ENCODE measurements at places on chromosomes 5 and 9.
A peak's percentile ranks its signal among the peaks of the same experiment; 100 is the strongest.

DNA sequence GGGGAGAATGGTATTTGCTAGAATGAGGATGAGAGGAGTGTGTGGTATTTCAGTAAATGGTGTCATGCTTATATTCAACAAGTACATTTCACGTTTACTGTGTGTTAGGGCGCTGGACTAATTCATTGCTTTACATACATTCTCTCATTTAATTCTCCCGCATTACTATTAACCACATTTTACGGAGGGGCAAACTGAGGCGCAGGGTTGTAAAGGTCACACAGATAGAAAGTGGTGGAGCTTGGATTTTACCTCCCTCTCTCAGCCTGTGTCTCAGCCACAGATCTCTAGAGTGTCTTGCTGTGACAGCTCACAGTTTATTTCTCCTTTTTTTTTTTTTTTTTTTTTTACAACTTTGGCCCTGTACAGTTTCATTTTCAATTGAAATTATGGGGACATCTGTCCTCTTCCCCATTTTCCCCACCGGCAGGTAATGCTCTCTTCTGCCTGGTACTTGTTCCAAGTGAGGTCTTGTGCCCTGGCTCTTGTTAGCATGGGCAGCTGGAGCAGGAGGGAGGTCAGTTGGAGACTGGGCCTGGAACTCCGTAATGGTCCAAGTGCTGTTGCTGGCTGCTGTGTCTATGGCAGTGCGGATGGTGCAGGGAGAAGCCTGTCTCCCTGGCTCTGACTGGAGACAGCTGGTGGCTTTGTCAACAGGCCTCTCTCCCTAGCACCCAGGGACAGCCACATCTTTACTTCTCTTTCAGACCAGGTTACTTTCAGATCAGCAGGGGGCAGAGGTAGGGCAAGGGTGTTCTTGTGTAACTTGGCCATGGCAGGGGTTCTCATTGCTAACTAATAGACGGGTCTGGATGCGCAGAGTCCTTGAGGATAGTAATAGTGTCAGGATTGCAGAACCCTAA, 20.5 kb upstream of the NDST1 start:
- DNase-seq = no peak

- no peak for DNase-seq
Measured at GRCh38 chr9:136902259-136902821, 16.0 kb downstream of the TRAF2 start.

GRCh38 chr5:2192496-2192895, 309.8 kb upstream of the IRX4 start:
- no peak for DNase-seq

DNA sequence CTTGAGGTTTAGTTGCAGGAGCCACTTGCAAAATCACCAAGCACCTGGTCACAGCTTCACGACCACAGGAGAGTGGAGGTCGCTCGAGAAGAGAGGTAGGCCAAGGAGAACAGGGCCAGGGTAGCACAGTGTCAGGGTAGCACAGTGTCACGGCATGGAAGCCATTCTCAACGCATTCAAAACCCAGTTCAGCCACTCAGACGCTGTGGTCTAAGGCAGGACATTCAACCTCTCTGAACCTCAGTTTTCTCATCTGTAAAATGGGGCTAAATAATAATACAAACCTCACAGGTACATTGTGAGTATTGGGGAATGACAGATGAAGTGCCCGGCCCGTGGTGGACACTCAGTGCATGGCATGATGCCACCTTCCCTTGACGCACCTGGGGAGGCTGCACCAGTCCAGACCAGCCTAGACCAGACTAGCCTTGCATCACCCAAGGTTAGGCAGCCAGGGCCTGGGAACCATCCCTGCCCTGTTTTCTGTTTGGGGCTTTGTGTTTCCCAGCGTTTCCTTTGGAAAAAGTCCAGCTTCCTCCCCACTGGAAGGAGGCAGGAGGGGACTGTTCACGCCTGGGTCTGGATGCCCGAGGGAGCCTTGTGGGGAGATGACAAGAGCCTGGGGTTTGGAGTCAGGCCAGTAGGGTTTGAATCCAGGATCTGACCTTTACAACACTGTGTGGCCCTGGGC, 7.8 kb upstream of the LMX1B start:
- DNase-seq = no peak

GRCh38 chr5:160152901-160153300, 33.7 kb upstream of the PWWP2A start:
- DNase-seq = no peak

- no peak for DNase-seq
Measured at GRCh38 chr5:181261320-181262049, 542 bp upstream of the TRIM52 start.

GRCh38 chr9:114787781-114788498, 17.9 kb downstream of the TNFSF15 start:
- no peak for DNase-seq

DNA sequence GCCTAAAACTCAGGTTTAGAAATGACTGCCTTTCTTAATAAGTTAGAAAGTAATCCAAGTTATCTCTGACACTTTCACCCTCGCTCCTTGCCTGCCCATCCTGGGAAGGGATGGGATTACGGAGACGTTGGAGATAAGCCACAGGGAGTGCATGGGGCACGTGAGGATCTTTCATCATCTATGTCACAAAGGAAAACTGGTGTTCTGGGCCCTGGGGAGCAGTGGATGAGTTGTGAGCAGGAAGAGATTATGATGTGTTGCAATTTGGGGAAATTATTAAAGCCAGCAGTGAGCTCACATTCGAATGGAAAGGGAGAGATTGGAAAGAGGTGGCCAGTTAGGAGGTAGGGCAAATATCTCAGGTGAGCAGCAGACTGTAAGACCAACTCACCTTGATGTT, 12.8 kb downstream of the AFAP1L1 start:
- no peak for DNase-seq

GRCh38 chr5:113182658-113183344, 206.2 kb downstream of the DCP2 start:
- DNase-seq = no peak

DNA sequence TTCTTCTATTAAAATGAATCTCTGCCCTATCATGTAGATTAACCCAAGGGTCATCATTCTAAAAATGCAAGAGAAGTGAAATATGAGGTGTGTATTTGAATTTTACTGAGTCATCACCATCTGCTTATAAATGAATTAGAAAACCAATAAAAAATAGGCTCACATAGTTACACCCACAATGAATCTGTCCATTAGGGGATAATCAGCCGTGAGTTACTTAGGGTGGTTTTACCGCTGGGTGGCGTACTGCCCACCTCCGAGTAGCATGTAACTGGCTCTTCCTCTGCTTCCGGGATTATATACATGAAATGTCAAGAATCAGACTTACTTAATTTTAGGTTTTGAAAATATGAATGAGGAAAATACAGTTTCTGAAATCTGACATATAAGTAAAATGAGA, 332.9 kb upstream of the CCNG1 start:
- DNase-seq = no peak

DNA sequence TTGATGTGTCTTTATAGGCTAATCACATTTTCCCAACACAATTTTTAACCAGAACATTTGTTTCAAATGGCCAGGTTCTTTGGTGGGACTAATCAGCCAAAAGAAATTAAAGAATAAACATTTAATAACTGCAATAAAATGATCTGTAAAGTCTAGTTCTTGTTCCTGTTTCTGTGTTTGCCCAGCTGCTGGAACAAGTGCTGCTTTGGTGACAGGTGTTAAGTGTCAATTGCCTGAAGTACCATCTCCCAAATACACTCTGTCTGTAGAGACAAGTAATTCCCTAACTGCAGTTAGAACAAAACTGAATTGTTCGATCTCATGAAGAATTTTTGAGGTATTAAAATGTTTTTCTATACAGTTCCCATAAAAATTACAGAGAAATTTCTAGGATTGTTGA, 402.3 kb upstream of the CHD1 start:
- DNase-seq = peak; percentile 67

DNA sequence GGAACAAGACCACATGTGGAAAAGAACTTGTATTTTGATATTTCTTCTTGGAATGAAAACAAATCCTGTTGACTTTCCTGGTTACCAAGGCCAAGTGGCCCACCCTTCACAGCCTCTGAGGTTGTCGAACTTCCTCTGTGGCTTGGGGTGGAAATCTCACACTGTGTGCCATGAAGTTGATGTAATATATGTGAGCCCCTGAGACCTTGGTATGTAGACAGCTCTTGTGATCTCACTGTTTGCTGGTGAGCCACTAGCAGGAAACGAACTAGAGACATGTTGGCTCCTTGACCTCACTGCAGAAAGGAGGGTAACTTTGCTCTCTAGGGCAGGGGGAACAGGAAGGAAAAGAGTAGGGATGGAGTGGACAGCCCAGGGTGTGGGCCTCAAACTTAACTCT, 159.4 kb downstream of the ARHGAP26 start:
- DNase-seq = no peak

GRCh38 chr5:79955941-79956670, 35.0 kb downstream of the MTX3 start:
- DNase-seq = no peak

- DNase-seq = no peak
Measured at GRCh38 chr5:350355-350754, 28.8 kb downstream of the AHRR start.

DNA sequence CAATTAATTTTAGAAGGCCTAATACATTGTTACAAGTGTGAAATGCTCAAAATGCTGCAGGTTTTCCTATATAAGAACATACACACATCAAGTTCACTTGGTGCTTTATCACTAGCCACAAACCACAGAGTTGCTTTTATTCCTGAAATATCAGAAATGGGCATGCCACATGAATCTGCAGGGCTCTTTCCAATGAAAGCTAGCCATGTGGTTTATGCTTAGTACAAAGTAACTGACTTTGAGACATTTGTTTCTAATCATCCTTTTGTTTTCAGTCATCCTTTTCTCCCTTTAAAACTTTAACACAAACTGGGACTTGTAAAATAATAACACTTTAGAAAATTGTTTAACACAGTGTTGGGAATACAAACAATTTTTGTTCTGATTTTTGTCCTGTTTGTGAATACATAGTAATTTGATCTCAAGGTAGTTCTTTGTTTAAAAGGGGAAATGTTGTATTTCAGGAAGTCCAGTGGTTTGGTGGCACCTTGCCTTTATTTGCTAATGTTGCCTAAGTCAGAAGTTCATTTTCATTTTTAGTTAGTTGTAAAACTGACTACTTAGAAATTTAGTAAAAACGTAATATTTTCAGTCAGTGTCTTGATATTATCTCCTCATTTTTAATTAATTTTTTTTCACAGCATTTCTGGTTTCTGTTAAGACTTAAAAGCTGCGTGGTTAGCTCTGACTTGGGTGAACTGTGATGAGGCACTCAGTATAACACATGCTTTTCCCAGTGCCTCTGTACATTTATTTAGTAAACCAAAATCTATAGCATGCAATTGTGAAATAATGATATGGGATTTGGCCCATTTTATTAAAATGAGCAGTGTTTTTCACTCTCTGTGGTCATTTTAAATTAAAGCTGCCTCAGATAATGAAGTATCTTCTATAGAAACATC, 18.6 kb downstream of the PRDM6 start:
- DNase-seq = no peak

- DNase-seq = no peak
Measured at GRCh38 chr5:176677209-176677939, 30.1 kb downstream of the TSPAN17 start.

GRCh38 chr9:121640076-121640475, 11.4 kb upstream of the DAB2IP start:
- peak; percentile 35 for DNase-seq

DNA sequence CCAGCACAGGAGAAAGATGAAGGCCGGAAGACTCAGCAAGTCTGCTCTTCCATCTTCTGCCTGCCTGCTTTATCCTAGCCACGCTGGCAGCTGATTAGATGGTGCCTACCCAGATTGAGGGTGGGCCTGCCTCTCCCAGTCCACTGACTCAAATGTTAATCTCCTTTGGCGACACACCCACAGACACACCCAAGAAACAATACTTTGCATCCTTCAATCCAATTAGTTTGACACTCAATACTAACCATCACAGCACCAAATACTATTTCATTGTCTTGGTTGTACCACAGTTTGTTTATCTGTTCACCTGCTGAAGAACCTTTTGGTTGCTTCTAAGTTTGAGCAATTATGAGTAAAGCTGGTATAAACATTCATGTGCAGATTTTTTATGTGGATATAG, 23.7 kb downstream of the SMIM32 start:
- DNase-seq = no peak

DNA sequence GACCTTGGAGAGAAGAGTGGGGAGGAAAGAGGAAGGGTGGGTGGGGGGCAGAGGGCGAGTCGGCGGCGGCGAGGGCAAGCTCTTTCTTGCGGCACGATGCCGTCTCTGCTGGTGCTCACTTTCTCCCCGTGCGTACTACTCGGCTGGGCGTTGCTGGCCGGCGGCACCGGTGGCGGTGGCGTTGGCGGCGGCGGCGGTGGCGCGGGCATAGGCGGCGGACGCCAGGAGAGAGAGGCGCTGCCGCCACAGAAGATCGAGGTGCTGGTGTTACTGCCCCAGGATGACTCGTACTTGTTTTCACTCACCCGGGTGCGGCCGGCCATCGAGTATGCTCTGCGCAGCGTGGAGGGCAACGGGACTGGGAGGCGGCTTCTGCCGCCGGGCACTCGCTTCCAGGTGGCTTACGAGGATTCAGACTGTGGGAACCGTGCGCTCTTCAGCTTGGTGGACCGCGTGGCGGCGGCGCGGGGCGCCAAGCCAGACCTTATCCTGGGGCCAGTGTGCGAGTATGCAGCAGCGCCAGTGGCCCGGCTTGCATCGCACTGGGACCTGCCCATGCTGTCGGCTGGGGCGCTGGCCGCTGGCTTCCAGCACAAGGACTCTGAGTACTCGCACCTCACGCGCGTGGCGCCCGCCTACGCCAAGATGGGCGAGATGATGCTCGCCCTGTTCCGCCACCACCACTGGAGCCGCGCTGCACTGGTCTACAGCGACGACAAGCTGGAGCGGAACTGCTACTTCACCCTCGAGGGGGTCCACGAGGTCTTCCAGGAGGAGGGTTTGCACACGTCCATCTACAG, 760 bp downstream of the NPR3 start:
- DNase-seq = no peak

- no peak for DNase-seq
Measured at GRCh38 chr9:114887963-114888362, 42.4 kb downstream of the TNFSF8 start.

GRCh38 chr5:90359073-90359920, 50.3 kb downstream of the CETN3 start:
- no peak for DNase-seq

DNA sequence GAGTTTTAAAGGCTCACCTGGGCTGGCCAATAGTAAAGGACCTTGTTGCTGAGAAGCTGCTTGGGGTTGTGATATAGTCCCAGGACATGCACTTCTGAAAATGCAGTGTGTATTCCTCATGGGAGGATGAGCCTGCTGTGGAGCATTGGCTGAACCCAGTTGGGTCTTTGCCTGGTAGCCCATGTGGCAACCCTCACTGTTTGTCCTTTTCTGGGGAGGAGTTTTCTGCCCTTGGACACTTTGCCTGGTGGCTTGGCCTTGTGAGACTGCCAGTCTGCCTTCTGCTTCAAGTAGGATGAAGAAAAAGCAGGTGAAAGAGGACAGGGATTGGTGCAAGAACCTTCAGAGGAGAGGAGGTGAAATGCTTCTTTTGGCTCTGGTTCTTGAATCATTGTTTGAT, 4.0 kb downstream of the TENT4A start:
- DNase-seq = no peak

All from NCI-H1436 (cell line).